ELR (cell line): ENCODE measurements at places on chromosomes 11 and 22.

GRCh38 chr11:28903716-28904115 is 795.5 kb downstream of the METTL15 start:
- no peak for DNase-seq

DNA sequence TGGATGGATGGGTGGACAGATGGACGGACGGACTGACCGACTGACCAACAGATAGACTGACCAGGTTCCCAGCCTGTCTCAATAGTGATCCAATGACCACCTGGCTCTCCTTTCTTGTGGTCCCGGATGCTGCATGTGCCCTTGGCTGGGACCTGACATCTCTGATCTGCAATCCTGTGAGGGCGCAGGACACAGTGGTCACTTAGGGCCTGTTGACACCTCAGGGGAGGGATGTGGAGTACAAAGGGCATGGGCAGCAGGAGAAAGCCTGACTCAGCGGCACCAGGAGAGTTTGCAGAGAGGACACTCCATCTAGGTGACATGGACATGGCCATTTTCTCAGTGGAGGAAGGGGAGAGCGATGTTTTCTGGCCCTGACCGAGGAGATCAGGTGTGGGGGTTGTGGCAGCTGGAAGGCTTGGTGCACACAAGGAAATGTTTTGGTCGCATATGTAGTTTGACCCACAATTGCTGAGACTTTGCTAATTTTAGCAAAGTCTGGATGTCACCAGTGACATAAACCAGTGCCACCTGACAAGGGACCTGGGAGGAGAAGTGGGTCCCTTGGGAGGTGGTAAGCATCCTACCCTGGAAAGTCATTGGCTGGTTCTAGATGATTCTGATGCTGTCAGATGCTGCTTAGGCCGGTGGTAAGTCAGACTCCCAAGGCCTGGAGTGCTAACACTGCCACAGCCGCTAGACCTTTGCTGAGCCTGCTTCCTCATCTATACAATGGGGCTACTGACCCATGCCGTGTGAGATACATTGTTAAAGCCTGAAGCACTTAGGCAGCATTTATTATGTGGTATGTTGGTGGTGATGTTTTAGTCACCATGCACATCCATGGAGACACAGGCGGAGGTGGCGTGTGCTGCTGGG is 50.7 kb downstream of the CD82 start:
- no peak for DNase-seq

- DNase-seq, result no peak
Observed at GRCh38 chr11:79834015-79834414, 393.2 kb upstream of the TENM4 start.

- peak; percentile 76 for DNase-seq
Observed at GRCh38 chr11:63768237-63769041, at the start of gene ZFTA. Gene ZFTA (minus strand): TSS chr11:63768775. CDS start chr11:63768622, 153 bp downstream.

- DNase-seq, result no peak
Observed at GRCh38 chr11:44088377-44088776, 7.1 kb upstream of the EXT2 start.

- no peak for DNase-seq
Observed at GRCh38 chr22:24413271-24413670, 14.1 kb upstream of the ADORA2A start.

DNA sequence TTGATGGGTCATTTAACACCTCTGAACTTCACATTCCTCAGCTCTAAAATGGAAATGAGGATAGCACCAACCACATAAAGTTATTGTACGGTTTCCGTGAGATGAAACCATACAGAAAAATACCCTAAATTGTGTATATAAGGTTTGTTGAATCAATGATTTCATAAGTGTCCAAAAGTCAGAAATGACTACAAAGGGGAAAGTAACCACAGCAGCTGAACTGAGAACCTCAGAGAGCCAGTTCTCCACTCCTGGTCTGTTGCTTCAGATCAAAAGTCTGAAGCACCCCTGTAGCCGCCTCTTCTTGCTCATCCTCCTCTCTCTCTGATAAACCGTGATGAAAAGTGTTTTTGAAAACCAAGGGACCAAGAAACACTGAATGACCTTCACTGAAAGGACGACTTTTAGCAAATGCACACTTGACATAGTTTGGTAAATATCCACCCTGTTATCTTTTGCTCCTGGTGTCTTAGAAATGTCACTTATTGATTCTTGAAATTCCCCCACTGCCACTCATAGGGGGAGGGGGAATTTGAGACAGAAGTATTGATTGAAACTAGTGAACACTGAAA is 194.5 kb downstream of the NAV2 start:
- no peak for DNase-seq

DNA sequence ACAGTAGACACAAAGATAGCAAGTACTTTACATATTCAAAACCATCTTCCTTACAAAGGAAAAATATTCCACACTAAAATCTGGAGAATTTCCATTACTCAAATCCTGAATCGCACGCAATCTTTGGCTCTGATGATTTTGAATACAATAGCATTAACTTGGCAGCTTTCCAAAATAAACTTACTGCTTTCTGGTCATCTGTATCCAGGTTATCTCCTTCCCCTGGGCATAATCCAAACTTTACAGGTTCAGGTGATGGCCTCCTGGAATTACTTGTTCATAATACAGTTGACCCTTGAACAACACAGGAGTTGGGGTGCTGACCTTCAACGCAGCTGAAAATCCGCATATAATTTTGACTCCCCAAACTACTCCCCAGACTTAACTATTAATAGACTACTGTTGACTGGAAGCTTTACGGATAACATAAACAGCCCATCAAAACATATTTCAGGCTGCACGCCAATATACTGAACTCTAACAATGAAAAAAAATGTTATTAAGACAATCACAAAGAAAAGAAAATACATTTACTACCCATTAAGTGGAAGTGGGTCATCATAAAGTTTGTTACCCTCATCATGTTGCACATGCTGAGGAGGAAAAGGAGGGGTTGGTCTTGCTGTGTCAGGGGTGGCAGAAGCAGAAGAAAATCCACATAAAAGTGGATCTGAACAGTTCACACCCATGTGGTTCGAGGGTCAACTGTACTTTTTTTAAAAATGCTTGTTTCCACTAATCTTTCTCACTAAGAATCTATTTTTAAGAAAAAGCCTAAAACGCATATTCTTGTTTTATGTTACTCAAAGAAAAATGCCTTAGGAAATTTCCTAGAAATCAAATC is 6.5 kb downstream of the MTMR2 start:
- DNase-seq, result no peak

GRCh38 chr11:119518746-119519730 is 96.1 kb upstream of the THY1 start:
- peak; percentile 37 for DNase-seq

GRCh38 chr11:28559492-28559891 is 451.3 kb downstream of the METTL15 start:
- no peak for DNase-seq

GRCh38 chr22:45906946-45907345 is 70.0 kb downstream of the WNT7B start:
- DNase-seq, result no peak

GRCh38 chr22:47369431-47370015 is 607.1 kb downstream of the TBC1D22A start:
- DNase-seq, result no peak

DNA sequence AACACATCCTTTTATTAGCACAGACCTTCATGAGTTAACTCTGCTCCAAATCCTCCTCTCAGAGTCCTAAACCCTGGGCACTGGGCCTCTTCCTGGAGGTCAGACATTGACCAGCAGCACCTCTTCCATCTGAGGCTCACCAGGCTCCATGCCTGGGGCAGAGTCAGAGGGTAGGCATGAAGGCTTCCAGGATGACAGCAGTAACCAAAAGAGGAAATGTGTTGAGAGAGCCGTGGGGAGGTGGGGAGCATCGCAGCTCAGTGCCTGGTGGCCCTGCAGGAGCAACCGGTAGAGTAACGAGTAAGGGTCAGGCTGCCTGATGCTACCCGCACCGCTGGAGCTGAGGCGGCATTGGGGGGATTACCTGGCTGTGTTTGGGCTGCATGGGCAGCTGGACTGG is 9.4 kb upstream of the NAV2 start:
- peak; percentile 55 for DNase-seq

DNA sequence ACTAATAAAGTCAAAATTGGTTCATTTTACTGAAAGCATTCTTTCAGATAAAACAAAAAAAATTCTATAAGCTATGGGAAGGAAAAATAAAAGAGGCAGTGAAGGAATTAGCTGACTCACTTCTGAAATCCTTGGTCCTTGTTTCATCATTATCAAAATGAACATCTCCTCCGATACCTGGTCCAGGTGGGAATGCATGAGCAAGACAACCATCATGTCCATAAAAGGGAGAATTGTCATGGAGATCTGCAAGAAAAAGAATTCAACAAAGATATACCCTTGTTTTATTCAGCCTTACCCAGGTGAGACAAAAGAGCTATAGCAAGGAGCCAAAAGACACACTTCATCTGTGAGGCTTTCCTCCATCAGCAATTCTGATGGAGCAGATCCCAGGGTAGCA is 27.2 kb downstream of the MMP10 start:
- DNase-seq, result no peak

DNA sequence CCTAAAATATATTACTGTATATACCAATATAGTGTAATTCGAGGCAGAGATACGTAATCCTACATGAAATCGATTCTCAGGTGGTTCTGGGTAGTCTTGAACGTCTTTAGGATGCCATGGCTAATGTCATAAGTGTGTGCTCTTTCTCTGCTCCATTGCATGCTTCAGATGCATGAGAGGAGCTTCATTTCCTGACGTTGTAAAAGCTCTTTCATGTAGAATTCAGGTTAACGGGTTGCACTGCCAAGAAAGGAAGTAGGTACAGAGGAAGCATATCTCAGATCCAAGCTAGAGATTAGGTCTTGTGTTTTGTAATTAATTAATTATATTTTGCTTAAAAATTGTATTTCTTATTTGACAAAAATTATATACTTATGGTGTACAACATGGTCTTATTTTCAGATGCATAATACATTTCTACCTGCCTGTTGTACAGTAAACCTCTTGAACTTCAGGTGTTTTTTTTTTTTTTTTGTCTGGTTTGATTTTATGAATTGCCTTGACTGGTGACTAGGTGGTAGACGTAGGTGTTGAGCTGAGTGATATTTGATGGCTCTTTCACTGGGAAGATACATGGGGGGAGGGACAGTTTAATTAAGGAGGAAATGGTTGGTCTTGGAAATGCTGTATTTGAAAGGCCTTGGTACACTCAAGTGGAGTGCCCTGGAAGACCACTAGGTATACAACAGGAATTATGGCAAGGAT is 9.3 kb downstream of the NUP50 start:
- DNase-seq, result no peak

GRCh38 chr22:31278626-31279326 is 13.5 kb downstream of the PIK3IP1 start:
- no peak for DNase-seq

DNA sequence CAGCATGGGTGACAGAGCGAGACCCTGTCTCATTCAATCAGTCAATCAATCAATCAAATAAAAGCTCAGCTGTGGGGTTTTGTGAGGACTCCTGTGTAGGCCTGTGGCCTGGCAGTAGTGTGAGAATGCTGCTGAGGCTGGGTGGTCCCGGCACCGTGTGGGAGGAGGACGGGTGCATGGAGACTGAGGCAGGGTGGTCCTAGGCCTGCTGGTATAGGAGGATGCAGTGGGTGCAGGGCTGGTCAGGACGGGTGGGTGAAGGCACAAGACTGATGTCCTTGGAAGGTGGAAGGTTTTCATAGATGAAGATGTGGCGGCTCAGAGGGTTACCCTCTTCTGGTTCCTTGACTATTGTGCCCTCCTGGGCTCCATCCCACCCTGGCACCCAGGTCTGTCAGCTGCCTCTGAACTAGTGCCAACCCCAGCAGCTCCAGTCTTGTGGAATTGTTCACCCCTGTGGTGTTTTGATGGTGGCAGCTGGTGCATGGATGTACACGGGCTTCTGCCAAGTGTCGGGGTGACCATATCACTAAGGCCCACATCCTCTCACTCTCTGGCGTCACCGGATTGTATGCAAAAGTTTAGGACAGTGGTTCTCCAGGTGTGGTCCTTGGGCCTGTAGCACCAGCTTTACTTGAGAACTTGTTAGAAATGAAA is 23.7 kb downstream of the TANGO2 start:
- DNase-seq, result no peak

DNA sequence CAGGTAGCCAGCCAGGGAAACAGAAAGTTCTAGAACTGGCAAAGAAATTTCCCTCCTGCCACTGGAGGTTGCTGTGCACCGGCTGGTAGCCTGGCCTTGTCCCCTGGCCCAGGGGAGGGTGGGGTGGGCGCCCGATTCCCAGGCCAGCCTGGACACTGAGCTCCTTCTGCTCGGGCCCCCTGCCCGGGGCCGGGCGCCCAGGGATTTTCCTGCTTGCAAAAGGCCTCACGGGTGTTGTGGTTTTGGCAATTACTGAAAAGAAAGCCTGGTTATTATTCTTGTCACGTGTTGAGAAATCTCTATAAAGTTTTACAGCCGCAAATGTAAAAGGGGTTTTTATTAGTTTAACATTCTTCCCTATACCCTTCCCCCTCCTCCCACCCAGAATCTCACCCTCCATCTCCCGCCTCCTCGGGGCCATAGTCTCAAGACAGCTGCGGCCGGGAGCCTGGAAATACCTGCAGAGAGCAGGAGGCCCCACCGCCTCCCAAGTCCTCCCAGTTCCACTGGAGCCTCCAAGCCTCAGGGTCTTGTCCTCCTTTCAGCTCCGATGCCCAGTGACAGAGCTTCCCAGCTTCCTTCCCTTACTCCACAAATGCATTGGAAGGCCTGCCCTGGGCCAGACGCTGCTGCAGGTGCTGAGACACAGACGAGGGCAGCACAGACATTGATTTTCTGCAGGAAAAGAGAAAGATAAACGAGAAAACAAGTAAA is 1515.6 kb downstream of the TBC1D22A start:
- DNase-seq, result no peak

DNA sequence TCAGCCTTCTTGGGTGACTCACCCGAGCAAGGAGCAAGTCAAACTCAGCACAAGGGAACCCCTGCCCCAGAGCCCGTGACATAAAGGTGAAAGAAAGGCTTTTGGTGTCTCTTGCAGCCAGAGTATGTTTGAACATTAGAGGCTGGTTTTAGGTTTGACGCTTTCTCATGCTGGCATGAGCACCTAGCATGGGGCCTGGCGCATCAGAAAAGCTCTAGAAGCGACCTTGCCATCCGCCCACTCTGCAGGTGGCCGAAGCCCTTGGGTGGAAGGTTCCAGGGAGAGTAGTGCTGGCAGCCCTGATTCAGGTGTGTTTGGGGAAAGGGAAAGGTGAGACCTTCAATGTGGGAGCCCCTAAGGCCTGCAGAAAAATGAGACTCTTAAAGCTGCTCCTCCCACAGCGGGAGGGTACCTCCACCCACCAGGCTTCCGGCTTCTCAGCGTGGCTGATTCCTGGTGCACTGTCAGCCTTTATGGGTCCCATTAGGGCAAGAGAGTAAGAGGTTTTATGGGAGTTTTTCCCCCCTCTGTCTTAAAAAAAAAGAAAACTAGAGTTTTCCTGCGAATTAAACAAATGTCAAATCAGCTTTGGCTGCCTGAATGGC is 88.4 kb downstream of the GRIK4 start:
- DNase-seq, result no peak

GRCh38 chr22:38131399-38131798 is 20.9 kb upstream of the BAIAP2L2 start:
- DNase-seq, result no peak

- DNase-seq, result no peak
Observed at GRCh38 chr11:124935548-124936514, at the start of gene HEPACAM. Gene HEPACAM (minus strand): TSS chr11:124936047. CDS start chr11:124936006, 41 bp downstream.

- DNase-seq, result no peak
Observed at GRCh38 chr11:82906931-82907330, 5.4 kb downstream of the DDIAS start.

- DNase-seq, result peak; percentile 12
Observed at GRCh38 chr11:10622957-10623791, 54.7 kb upstream of the LYVE1 start.

GRCh38 chr22:50548921-50549790 is 3.5 kb downstream of the KLHDC7B start:
- no peak for DNase-seq

GRCh38 chr11:80960381-80961029 is 1519.7 kb upstream of the TENM4 start:
- DNase-seq, result no peak
